Stimulated activated CD8-positive, alpha-beta memory T cell treated with anti-CD3 and anti-CD28 coated beads, Interleukin-15, amount 100 ng/mL, for 48 hours (primary cell): ENCODE measurements at places on chromosomes 6 and 20.

DNA sequence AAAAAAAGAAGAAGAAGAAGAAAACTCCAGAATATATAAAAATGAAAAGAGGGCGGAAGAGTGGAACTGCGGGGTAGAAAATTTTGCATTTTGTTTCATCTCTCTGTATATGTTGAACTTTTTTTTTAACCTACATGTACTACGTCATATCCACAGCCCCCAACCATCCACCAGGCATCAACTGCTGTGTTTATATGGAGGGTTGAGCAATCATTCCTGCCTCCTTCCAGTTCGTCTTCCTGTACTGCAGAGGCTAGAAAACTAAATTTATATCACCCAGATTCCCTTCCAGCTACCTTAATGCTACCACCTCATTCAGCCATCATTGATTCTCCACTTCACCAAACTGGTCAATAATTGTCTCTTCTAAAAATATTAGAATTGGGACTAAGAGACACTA is 9.5 kb upstream of the SIGLEC1 start:
- DNase-seq, result no peak

- no peak for DNase-seq
Measured at GRCh38 chr6:56692523-56693245, 50.0 kb upstream of the DST start.

- no peak for DNase-seq
Measured at GRCh38 chr6:46320505-46320904, 149.7 kb upstream of the ENPP5 start.

DNA sequence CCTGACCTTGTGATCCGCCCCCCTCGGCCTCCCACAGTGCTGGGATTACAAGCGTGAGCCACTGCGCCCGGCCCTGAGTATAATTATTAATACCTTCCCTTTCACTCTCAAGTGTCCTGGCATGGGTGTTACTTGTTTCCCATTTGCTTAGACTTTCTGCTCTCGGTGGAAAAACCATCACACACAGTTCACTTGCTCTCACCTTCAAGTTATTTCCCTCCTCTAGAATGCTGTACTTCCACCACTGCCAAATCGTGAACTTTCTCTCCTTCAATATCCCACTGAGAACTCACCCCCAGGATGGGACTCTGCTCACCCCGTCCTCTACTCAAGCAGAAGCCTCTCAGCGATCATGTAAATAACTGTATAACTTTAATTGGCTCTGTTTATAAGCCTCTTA is 4.6 kb upstream of the HIVEP1 start:
- DNase-seq, result no peak

DNA sequence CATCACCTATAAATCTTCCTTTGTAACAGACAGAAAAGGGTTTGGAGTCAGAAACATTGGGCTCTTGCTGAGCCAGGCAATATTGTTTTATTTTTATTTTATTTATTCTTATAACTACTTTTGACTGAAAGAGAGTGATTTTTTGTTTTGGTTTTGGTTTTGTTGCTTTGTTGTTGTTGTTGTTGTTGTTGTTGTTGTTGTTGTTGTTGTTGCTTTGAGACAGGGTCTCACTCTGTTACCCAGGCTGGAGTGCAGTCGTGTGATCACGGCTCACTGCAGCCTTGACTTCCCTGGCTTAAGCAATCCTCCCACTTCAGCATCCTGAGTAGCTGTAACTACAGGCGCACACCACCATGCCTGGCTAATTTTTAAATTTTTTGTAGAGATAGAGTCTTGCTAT is 15.0 kb upstream of the SLC13A3 start:
- DNase-seq, result no peak

- no peak for DNase-seq
Measured at GRCh38 chr20:22532598-22532997, 51.8 kb downstream of the FOXA2 start.
